CD4-positive, CD25-positive, alpha-beta regulatory T cell (primary cell): ENCODE measurements at places on chromosomes 1 and 21.

DNA sequence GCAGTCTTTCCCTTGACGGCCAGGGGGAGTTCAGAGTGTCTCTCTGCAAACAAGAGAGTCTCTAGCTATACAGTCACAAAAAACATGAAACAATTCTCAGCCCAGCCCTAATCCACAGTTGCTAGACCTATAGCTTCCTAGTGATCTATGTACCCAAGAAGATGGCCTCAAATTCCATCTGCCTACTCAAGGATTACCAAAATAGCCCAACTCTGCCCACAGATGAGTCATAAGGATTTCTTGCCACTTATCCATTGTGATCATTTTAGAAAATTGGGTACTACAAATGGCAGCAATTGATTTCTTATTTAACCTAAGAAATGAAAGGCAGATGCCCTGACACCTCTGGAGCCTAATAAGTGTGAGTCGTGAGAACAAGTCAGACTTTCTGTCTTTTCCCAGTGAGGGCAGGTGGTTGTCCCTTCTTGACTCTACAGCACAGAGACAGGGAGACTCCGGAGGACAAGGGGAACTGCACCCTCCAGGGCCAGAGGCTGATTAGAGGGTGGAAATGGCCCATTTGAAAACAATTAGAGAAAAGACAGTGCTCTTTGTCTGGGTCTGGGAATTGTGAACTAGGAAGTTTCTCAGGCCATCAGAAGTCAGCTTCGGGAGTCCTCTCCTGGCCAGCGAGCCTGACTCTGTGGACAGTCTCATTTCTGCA is 65.4 kb downstream of the ABCA4 start:
- DNase-seq: no peak

DNA sequence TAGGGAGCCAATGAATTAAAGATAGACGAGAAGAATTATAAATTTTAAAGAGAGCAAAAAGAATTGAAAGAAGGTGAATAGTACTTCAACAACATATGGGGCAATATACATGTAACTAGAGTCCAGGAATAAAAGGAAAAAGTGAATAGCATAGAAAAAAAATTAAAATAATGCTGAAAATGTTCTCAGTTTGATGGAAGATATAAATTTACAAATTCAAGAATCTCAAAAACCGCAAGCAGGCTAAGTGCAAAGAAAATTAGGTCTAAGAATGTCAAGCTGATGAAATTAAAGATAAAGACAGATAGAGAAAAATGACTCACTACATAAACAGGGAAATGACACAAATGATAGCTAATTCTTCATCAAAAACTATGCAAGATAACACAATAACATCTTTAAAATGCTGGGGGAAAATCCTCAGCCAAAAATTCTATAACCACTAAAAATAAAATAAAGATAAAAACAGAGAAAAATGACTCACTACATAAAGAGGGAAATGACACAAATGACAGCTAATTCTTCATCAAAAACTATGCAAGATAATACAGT is 326.3 kb downstream of the TBX15 start:
- no peak for DNase-seq

GRCh38 chr1:173057984-173058383 is 7.2 kb upstream of the TNFSF18 start:
- DNase-seq: no peak

GRCh38 chr1:201488830-201489589 is 17.9 kb downstream of the CSRP1 start:
- no peak for DNase-seq

DNA sequence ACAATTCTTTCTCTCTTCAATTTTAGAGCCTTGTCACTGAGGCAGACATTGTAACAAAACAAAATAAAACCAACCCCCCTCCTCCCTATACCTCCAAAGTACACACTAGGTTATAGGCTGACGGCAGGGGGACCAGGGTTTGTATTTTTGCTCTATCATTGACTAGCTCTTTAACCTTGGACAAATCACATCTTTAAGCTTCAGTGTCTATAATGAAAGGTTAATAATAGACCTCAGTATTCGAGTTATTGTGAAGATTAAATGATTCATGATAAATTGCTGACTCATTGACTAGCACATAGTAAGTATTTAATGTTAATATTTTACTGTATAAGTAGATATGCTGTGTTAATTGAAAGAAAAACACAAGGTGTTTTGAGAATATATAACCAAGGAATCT is 1267.6 kb upstream of the ADGRL2 start:
- no peak for DNase-seq
